ENCODE measurements at places on chromosomes 13 and 19. TPM values are rescaled to one million over a fixed set of nuclear protein-coding genes. Genes with fewer than 3 reads are reported as not detected.

GRCh38 chr19:1269478-1270212, 513 bp downstream of the CIRBP start:
- H3K27me3 ChIP-seq, result no peaks in the 10 kb centered on the region
- peak overlapping the region; percentile 99 for H3K27ac ChIP-seq
- peak; percentile 92 for DNase-seq
- H3K4me3 ChIP-seq, result peak overlapping the region; percentile 72
- peaks cover 85% of the 10 kb centered on the region for H3K4me1 ChIP-seq

The LHB gene
- polyA plus RNA-seq, result not detected

The ZNF575 gene
- polyA plus RNA-seq, result 0.38 TPM

The ACP4 gene
- not detected for polyA plus RNA-seq

Measured in heart left ventricle (tissue), 16 donors.